ENCODE measurements at places on chromosomes 1 and 21.
A peak's percentile ranks its signal among the peaks of the same experiment; 100 is the strongest.

GRCh38 chr21:44293551-44294231 is 6.2 kb upstream of the PFKL start:
- DNase-seq: no peak

DNA sequence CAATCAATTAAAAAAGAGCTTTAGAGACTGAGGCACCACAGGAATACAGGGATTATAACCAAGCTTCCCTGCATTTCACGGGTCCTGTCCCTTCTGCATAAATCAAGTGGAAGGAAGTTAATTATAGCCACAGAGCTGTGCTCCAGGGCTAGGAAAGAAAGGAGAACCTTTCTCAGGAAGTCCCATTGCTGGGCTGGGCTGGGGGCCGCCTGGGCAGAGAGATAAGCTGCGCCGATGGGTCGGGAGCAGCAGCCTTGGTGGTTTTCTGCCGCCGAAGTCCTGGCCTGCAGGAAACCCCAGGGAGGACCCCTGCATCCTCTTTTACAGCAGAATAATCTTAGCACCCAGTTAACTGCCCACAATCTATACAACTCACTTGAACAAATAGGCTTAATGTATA is 12.6 kb upstream of the CD34 start:
- DNase-seq: no peak

DNA sequence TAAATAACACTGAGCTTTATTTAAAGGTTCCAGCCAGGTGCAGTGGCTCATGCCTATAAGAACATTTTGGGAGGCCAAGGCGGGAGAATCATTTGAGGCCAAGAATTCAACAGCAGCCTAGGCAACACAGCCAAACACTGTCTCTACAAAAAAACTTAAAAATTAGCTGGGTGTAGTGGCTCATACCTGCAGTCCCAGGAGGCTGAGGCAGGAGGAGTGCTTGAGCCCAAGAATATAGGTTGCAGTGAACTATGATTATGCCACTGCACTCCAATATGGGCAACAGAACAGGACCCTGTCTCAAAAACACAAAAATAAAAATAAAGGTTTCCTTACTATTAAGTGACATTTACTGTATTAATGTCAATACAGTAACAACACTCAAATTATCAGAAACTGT is 2.1 kb downstream of the TAF12 start:
- no peak for DNase-seq

- DNase-seq: no peak
Measured at GRCh38 chr1:21814241-21814918, 2.3 kb downstream of the LDLRAD2 start.

DNA sequence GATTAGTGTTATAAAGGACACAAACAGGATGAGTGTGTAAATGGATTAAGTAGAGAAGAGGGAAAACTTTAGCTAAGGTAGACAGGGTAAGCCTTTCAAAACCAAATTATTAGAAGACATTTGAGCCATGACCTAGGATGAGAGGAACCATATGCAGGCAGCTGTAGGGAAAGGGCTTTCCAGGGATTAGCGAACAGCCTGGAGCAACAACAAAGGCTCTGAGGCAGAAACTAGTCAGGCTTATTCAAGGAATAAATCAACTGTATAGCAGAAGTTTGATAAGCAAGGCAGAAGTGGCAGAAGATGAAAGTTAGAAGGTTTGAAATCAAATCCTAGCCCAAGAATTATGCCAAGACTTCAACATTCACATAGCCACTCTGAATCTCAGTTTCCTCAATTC is 21.3 kb downstream of the AIDA start:
- DNase-seq: no peak

- DNase-seq: no peak
Measured at GRCh38 chr1:78279051-78279450, 211.7 kb upstream of the PTGFR start.

DNA sequence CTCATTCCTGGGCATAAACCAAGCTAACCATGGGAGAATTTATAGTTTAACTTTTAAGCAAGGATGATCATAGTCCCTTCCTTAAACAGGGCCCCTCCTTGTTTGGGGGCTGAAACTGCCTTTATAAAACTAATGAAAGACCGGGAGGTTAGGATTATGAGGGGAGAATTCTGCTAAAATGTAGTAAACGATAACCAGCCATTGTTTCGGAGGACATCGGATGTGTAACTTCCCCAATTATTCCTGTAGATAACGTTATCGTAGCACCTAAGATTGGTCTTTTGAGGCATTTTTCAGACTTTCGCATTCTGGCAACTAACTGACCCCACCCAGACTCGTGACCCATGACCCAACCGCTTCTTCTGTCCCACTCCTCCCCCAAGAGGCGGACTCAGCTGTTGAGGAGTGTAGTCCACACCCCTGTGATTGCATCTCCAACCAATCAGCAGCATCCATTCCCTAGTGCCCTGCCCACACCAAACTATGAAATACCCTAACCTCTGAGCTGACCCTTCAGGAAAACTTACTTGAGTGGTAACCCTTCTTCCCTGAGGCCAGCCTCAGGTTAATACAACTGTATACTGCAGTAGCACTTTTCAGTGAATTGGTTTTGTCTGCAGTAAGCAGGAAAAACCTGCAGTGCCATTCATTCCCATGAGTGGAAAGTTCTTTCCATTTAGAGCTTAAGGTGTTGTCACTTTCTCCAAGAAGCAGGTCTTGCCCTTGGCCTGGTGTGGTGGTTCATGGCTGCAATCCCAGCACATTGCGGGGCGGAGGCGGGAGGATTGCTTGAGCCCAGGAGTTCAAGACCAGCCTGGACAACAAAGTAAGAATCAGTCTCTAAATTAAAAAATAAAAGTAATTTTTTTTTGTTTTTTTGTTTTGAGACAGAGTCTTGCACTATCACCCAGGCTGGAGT is 823 bp upstream of the SYF2 start:
- peak; percentile 29 for DNase-seq

All from SIG-M5 (cell line).